HCT116 (cell line): ENCODE measurements at places on chromosomes 3 and 15.

GRCh38 chr3:113096188-113096892 is 105.6 kb downstream of the GTPBP8 start:
- no peaks in the 10 kb centered on the region for H3K36me3 ChIP-seq
- peaks cover 29% of the 10 kb centered on the region for H3K4me1 ChIP-seq
- no peak for DNase-seq

- no peaks in the 10 kb centered on the region for H3K27me3 ChIP-seq
- H3K4me3 ChIP-seq = no peak overlapping the region
- peaks cover 12% of the 10 kb centered on the region for H3K4me1 ChIP-seq
- H3K27ac ChIP-seq = no peak overlapping the region
- no peaks in the 10 kb centered on the region for H3K36me3 ChIP-seq
Observed at GRCh38 chr3:182920515-182921084, 59.7 kb downstream of the DCUN1D1 start.

DNA sequence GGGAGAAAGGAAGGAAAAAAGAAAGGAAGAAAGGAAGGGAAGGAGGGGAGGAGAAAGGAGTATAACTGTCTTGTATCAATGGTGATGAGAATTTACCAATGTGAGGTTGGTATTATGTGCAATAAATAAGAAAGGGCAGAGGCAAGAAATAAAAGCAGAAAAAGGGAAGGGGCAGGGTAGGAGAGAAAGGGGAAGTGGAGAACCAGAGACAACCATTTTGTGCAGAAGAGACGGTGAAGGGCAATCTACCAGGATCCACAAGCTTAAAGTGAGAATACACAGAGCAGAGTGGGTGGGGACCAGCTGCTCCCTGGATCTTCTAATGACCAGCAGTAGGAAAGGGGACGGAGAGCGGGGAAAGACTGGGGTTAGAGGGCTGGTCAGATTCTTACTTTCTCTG is 106.9 kb upstream of the SLCO2A1 start:
- no peaks in the 10 kb centered on the region for H3K36me3 ChIP-seq
- H3K4me3 ChIP-seq = no peak overlapping the region
- no peak for DNase-seq

DNA sequence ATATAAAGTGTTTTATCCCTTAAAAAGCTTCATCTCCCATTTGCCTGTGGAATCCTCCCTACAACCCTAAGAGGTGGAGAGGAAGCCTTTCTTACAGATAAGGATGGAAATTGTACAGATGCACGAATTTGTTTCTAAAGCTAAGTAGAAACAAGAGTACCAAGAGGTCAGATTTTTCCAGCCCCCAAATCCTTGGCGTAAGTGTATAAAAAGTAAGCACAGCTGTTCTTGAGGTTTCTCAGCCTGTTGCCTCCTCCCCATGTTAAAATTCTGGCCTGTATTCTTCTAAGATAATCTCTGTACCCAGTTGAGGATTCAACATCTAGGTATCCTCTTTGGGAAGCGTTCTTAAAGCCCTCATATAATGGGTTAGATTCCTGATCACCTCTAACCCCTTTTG is 34.9 kb downstream of the RAB7A start:
- H3K27me3 ChIP-seq = no peaks in the 10 kb centered on the region
- H3K4me1 ChIP-seq = no peaks in the 10 kb centered on the region
- H3K36me3 ChIP-seq = no peaks in the 10 kb centered on the region
- no peak overlapping the region for H3K27ac ChIP-seq
- DNase-seq = no peak
- no peak overlapping the region for H3K4me3 ChIP-seq

DNA sequence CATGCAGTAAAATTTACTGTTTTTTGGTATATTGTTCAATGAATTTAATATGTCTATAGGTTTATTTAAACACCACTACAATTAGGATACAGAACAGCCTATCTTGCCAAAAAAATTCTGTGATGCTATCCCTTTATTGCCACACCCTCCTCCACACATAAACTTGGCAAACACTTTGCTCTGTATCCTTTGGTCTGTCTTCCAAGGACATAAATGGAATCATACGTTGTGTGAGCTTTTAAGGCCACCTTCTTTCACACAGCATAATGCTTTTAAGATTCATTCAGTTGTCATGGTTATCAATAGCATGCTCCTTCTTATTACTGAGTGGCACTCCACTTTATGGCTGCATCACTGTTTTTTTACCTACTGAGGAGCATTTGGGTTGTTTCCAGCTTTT is 71.5 kb downstream of the CERS3 start:
- no peaks in the 10 kb centered on the region for H3K27me3 ChIP-seq
- H3K27ac ChIP-seq = no peak overlapping the region
- no peaks in the 10 kb centered on the region for H3K4me1 ChIP-seq
- H3K4me3 ChIP-seq = no peak overlapping the region
- H3K36me3 ChIP-seq = no peaks in the 10 kb centered on the region

- H3K27me3 ChIP-seq = no peaks in the 10 kb centered on the region
- no peak for DNase-seq
- no peak overlapping the region for H3K4me3 ChIP-seq
- no peaks in the 10 kb centered on the region for H3K4me1 ChIP-seq
- H3K36me3 ChIP-seq = no peaks in the 10 kb centered on the region
Observed at GRCh38 chr3:17982211-17982880, 239.9 kb upstream of the TBC1D5 start.

DNA sequence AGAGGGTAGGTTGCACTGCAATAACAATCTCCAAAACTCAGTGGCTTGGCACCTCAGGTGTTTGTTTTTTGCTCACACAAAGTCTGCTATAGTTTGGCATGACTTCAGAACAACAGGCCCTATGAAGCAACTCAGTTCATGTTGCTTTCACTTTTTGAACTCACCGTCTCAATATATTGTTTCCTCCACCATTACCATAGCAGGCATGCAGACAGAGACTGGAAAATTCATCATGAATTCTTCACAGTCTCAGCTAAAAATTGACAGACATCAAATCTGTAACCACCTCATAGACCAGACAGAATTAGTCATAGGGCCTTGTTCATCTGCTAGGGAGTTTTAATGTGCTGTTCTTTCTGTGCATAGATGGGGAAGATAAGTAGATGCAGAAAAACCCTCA is 161.4 kb upstream of the POU1F1 start:
- H3K4me3 ChIP-seq = no peak overlapping the region
- H3K27me3 ChIP-seq = no peaks in the 10 kb centered on the region
- no peak for DNase-seq
- H3K27ac ChIP-seq = no peak overlapping the region
- no peaks in the 10 kb centered on the region for H3K36me3 ChIP-seq

GRCh38 chr15:63076714-63077046 is 34.1 kb downstream of the TPM1 start:
- H3K27me3 ChIP-seq = no peaks in the 10 kb centered on the region
- no peaks in the 10 kb centered on the region for H3K36me3 ChIP-seq
- H3K27ac ChIP-seq = no peak overlapping the region
- no peak for DNase-seq
- H3K4me1 ChIP-seq = peaks cover 16% of the 10 kb centered on the region

DNA sequence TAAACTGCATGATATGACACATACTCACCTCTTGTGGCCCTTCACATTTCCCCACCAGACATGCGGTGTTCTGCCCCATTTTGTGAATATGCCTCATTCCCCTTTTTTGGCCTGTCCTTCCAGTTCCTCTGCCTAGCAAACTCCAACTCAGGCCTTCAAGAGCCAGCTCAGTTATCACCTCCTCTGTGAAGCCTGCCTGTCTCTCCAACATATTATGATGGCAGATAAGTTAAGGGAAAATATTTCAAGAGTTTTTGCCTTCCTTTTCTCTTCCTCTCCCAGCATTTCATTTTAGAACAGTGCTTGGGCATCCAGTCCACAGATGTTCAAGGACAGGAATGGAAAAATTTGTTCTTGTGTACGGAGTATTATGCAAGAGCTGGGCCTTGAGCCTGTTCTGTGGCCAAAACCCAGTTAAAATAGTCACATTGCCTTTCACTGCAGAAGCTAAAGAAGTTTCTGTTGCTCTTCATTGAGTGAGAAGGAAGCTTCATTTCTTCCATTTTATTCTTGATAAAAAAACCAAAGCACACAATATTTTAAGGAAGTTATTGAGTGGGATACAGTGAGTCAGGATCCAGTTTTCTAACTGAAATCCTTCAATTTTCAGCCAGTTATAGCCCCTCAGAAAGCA is 192.0 kb downstream of the GHSR start:
- peaks cover 21% of the 10 kb centered on the region for H3K4me1 ChIP-seq
- no peaks in the 10 kb centered on the region for H3K36me3 ChIP-seq
- no peaks in the 10 kb centered on the region for H3K27me3 ChIP-seq
- DNase-seq = no peak

DNA sequence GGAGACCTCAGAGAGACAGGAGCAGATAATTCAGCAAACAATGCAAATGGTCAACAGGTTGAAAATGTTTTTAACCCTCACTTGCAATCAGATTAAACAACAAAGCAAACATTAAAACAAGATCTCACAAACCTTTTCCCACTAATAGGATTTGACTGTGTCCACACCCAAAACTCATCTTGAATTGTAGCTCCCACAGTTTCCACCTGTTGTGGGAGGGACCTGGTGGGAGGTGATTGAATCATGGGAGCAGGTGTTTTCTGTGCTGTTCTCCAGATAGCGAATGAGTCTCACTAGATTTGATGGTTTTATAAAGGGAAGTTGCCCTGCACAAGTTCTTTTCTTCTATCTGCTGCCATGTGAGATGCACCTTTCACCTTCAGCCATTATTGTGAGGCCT is 1.3 kb upstream of the LYSMD4 start:
- no peak overlapping the region for H3K4me3 ChIP-seq
- no peak for DNase-seq
- no peaks in the 10 kb centered on the region for H3K27me3 ChIP-seq
- no peak overlapping the region for H3K27ac ChIP-seq
- H3K36me3 ChIP-seq = no peaks in the 10 kb centered on the region
- H3K4me1 ChIP-seq = peaks cover 13% of the 10 kb centered on the region

- 0 out of 2 replicates have a peak, but pooled peaks cover 1% of the 10 kb centered on the region for H3K27me3 ChIP-seq
- no peaks in the 10 kb centered on the region for H3K36me3 ChIP-seq
- H3K4me3 ChIP-seq = no peak overlapping the region
- DNase-seq = no peak
Observed at GRCh38 chr3:132800958-132801357, 78.7 kb upstream of the NPHP3 start.

DNA sequence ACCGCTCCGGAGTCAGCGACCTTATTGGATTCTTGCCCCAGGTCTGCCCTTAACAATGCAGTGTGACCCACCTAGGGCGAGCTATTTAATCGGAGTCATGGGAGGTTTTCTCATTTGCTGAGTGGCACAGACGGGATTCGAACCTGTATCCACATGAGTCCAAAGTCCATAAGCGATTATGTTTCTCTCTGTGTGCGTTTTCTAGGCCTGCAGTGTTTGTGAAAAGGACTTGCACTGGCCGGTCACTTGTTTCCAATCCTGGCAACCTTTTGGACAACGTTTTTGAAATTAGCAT is 691 bp upstream of the HDGFL3 start:
- H3K27me3 ChIP-seq = no peaks in the 10 kb centered on the region
- no peak overlapping the region for H3K27ac ChIP-seq
- no peak overlapping the region for H3K4me3 ChIP-seq
- no peaks in the 10 kb centered on the region for H3K36me3 ChIP-seq
